Femur (tissue), 1 donor: ENCODE measurements at places on chromosomes 7 and 10.

DNA sequence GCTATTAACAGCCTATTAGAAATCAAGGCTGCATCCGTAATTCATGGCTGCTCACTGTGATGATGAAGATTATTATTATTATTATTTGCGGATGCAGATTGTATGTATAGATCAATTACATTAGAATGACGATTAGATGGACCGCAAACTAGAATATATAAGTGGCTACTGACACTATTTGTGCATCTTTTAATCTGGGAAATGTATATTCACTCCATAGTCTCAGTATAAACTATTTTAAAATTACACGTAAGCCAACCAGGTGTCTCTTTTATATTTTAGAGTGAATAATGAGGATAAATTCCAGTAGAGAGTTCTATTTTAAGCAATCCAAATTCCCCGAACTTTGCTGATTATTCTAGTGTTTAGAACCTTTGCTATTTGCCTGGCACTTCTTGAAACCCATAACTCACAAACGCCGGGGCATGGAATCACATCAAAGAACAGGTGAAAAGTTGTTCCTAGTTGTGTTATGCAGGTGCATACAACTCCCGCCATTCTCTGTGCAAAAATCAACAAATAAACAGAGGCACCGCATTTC, 509 bp upstream of the ING3 start:
- no peak for DNase-seq

- DNase-seq: no peak
Measured at GRCh38 chr10:123392182-123392963, 238.2 kb downstream of the BUB3 start.

- DNase-seq: peak; percentile 88
Measured at GRCh38 chr10:117541405-117541908, 1.1 kb upstream of the EMX2 start.

DNA sequence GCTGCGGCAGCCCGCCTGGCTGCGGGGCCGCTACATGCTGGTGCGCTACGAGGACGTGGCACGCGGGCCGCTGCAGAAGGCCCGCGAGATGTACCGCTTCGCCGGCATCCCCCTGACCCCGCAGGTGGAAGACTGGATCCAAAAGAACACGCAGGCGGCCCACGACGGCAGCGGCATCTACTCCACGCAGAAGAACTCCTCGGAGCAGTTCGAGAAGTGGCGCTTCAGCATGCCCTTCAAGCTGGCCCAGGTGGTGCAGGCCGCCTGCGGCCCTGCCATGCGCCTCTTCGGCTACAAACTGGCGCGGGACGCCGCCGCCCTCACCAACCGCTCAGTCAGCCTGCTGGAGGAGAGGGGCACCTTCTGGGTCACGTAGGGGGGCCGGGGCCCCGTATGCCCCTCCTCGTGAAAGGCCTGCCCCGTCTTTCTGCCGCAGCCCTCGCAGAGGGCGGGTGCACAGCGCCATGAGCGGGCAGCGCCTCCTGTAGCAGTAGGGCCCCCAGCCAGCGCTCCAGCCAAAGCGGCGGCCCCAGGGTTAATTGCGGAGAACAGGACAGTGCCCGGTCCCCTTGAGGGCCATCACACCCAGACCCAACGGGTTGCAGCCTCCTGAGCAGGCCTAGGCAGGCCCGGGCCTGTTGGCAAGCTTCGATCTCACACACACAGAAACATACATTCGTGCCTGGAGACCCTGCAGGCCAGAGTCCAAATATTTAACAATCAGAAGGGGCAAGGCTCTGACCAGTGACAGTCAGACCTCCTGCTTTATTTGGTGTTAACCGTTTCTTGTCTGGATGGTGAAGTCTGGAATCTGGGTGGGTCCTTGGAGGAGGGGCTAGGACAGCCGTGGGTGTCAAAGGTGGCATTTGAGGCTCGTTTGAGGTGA, 44.1 kb downstream of the CHST3 start:
- no peak for DNase-seq

DNA sequence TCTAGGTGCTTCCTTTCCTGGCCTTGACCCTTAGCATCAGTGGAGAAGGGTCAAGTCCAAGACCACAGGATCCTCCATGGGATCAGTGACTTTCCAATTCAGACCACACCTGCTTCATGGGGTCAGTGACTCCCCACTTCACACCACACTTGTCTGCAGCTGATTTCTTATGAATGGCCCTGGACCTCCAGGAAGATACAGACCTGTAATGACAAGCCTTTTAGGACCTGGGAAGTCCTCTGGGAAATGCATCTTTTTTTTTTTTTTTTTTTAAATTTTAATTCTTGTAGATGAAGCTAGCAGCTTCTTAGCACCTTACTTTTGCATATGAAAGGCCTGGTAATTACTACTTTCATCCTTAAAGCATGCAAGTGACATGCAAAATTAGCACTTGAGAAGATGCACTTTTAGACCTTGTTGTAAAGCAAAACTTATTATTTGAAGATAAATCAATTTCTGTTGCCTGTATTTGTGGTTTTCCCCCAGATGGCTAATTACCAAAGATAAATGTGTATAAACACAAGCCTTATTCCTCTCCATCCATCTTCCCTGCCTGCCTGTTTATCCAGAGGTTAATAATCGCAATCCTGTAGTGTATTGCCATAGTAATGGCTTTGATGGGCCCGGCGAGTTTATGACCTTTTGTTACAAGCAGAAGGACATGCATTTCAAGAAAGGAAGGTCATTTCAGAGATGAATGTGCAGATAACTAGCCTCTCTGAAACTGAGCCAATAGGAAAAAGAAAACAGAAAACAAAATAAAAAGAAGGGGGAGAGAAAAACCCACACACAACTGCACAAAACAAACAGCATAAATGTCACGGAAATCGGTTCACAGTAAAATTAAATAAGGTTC, 1018.7 kb downstream of the TYW1 start:
- no peak for DNase-seq

DNA sequence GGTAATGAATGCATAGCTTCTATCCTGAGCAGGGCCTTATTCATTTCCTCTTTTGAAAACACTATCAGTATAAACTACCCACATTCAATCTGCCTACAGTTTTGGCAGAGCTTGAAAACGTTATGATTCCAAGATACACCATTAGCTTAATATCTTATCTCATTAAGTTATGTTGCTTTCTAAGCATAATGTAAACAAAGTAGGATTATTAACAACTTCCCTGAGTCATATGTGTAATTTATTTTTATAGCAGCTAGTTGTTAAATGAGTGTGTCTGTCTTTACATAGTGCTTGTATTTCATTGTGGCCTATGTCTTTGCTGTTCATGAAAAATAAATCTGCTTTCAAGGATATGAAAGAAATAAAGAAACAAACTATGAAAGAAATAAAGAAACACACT, 106.2 kb upstream of the DLX6 start:
- DNase-seq: no peak

GRCh38 chr7:898460-898854, 22.1 kb downstream of the GET4 start:
- DNase-seq: no peak

DNA sequence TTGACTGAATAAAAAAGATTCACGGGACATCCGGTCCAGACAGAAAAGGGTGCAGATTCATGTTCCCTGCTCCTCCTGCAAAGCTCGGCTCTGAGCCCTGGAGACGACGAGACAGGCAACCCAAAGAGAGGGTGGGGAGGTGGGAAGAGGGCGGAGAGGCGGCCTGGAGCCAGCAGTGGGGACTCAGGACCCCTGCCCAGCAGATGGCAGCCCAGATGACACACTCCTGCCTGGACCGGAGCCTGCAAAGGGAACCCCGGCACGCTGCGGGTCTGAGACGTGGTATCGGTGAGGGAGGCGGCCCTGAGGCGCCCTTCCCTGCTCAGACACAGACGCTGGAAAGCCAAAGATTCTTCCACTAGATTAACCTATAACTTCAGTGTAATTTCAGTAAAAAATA, 250.8 kb downstream of the ELFN1 start:
- no peak for DNase-seq

- no peak for DNase-seq
Measured at GRCh38 chr10:29176845-29177832, 111.7 kb upstream of the LYZL1 start.

DNA sequence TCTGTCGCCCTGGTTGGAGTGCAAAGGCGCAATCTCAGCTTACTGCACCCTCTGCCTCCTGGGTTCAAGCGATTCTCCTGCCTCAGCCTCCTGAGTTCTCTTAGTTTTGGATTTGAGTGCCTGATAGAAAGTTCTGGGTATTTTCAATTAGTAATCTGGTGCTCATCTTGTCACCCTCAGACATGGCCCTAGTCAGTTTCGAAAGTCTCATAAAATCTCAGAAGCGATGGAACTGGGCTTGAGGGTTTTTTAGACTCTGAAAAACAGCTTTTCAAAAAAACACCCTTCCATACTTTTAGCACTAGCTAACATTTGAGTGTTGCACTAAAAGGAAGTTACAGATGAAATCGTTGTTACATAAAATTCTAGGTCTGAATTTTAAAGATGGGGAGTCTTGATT, 9.4 kb upstream of the PIP4K2A start:
- no peak for DNase-seq

- no peak for DNase-seq
Measured at GRCh38 chr10:131786756-131787605, 113.8 kb upstream of the PPP2R2D start.

- no peak for DNase-seq
Measured at GRCh38 chr10:78290131-78290750, 256.6 kb downstream of the RPS24 start.

- no peak for DNase-seq
Measured at GRCh38 chr10:107813451-107814162, 649.1 kb upstream of the SORCS1 start.
